Heart left ventricle (tissue), 16 donors: ENCODE measurements at places on chromosomes 12 and 14.
A peak's percentile ranks its signal among the peaks of the same experiment; 100 is the strongest.

DNA sequence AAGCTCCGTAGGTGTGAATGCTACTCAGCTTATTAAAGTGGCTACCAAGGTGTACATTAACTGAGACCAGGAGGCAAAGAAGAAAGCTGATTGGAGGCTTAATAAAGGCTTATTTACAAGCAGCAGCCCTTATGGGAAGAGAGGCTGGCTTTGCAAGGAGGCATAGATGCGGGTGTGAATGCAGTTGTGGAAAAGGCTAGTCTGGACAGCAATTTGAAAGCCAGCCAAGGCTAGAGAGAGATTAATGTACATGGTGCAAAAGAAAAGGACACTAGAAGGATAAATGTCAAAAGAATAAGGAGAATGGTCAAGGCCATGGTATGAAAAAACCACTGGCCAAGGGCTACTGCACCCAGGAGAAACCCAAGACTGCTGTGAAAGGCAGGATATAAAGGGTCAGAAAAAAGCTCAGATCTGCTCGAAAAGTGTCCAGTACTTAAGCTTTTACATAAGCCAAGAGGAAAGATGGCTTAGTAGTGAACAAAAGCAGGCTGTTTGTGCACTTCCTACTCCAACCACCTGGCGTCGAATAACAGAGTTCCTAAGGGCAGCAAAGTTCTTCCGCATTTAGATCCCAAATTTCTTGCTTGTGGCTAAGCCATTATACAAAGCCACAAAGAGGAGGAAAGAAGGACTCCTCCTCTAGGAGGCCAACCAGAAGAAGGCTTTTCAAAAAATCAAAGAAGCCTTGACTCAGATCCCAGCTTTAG, 24.0 kb downstream of the KLRK1 start:
- no peak for DNase-seq

GRCh38 chr12:3363608-3364007, 127.4 kb upstream of the PRMT8 start:
- no peak for DNase-seq

GRCh38 chr14:54931101-54931500, 28.5 kb upstream of the GCH1 start:
- no peak for DNase-seq

GRCh38 chr12:95408201-95408600, 65.8 kb upstream of the METAP2 start:
- DNase-seq: no peak

DNA sequence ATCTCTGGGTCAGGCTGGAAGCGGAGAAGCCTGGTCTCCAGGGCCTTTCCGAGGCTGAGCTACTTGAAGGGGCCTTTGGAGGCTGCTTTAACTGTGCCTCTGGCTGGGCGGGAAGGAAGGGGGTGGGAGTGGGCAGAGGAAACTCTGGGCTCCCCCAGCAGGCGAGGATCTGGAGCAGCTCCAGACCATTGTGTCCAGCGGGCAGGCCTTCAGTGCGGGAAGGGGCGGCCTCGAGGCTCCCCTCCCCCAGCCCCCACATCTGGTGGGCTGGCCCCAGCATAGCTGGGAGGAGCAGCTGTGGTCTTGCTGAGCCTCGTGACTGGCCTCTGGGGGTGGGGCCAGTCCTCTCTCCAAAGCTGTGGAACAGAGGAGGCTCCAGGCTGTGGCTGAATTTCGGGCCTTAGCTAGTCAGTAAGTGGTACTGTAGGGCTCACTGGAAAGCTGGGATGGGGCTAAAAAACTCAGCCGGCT, 3.4 kb downstream of the TAMALIN start:
- peak; percentile 91 for DNase-seq

DNA sequence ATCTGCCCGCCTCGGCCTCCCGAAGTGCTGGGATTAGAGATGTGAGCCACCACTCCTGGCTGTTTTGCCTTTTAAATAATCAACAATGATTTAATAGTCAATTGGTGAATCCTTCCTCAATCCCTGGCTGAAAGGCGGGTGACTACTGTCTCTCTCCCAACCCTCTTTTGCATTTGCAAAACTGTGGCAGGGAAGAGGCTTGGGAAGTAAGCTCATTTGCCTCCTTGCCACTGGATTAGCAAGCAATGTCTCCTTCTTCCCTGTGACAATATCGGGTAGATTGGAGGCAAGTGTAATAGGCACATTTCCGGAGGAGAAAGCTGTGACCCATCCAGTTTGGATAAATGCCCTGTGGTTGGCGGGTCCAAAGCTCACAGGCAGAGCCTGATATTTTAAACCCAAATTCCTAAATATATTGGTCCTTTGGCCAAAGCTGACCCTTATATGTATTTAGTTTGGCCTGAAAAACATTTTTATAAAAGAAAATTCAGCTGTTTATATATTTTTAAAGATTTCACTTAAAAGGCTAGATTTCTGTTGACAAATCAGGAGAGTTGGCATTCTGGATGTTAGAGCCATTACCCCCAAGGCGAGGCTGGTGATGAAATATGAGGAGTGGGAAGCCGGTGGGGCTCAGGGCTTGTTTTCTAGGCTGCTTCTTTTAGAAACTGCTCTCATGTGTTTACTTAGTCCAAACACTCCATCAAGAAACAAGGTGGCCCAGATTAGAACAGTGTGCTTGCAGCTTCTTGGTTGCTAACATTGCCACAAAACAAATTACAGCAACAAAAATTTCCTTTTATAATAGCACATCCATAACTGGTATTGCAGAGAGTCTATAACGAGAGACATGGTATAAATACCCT, 646.9 kb upstream of the TMEM132C start:
- no peak for DNase-seq

DNA sequence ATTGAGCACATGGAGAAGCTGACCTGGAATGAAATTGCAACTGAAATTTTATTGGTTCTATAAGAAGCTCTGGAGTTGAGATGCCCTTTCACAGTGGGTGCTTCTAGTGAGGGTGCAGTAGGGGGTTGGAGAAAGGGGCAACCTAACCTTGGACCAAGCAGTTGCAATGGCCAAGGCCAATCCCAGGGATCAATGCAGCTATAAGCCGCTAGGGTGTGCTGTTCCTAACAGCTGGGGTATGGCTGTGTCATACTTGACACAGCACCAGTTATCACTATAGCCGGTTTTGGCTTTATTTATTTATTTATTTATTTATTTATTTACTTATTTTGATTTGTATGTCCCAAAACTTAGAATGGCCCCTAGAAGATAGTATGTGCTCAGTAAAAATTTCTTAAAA, 505.9 kb downstream of the FLRT2 start:
- no peak for DNase-seq
